ENCODE measurements at places on chromosomes 12 and 14.

GRCh38 chr14:88682495-88683114 lies 110.1 kb downstream of the EML5 start:
- DNase-seq = no peak

DNA sequence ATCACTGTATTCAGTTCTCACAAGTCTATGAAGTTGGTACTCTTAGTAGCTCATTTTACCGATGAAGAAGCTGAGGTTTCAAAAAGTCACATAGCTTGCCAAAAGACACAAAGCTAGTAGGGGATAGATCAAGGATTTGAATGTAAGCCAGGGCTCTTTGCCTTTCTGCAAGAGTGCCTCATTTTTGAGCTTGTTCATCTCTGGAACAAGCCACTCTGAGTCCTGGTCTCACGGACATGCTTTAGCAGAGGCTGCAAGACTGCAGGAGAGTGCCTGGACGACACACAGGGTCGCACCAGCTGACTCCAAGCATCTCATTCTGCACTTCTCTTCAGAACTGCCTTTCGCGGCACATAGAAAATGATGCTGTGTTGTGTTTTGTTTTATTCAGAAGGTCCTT lies 3.7 kb downstream of the NUAK1 start:
- no peak for DNase-seq

- DNase-seq = peak; percentile 35
Observed at GRCh38 chr12:11630046-11630706, 19.3 kb upstream of the ETV6 start.

GRCh38 chr14:66401449-66402095 lies 84.6 kb upstream of the CCDC196 start:
- no peak for DNase-seq

GRCh38 chr14:28754209-28754985 lies 12.2 kb upstream of the FOXG1 start:
- peak; percentile 18 for DNase-seq

GRCh38 chr12:54227376-54227775 lies 38.6 kb upstream of the SMUG1 start:
- no peak for DNase-seq

- no peak for DNase-seq
Observed at GRCh38 chr12:132530447-132530846, 40.5 kb downstream of the FBRSL1 start.

GRCh38 chr14:73311708-73312030 lies 74.4 kb downstream of the PAPLN start:
- no peak for DNase-seq

DNA sequence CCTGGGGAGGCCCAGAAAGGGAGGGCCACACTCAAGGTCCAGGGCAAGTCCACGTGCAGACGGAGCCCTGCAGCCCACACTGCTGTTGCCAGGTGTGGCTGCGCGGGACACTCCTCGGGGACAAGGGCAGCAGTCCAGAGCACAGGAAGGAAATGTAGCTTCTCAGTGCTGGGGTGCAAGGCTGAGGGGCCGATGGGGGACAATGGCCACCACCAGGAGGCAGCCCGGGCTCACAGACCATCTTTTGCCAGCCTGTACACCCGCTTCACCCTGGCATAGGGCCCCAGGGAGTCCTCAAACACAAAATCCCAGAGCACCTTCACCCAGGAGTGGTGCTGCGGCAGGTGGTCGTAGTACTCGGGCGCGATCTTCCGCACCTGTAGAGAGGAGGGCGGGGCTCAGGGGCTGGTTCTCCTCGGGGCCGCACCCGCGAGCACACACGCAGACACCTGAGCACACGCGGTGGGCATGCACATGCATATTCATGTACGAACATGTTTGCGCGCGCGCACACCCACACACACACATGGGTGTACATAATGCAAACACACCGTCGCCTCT lies 12.8 kb downstream of the DEGS2 start:
- no peak for DNase-seq

DNA sequence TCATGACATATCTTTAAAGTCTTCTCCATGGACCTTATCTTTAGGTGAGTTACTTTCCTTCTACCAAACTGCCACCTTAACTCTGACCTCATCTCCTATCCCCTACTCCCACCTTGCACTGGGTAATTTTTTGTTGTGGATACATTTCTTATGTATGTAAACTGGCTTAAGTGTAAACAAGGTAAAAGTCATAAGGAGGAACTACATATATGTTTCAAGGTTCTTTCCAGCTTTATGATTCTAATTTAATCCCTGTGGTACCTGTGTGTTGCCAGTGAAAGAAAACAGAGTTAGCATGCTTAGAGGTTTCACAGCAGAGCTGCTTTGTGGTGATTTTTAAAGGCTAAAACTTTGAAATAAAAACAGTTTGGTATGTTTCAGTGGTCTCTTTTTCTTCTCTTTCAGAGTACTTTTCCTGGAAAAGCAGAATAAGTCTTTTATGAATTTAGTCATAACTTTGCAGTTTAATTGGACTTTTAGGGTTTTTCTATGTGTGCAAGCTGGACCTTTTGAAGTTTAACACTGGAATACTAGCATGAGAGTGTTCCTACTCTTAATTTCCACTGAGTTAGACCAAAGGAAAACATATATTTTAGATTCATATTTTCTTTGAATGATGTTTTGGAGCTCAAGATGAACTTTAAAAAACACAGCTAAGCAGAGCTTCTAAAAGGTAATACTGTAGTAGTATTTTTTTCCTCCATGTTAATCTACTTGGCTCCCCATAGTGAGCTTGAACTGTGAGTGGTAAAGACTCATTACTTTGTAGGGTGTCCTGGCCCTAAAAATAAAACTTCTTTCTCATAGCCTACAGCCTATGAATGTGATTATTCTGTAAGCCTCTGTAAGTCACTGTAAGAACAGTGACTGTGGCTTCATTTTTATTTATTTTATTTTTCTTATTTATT lies 105.4 kb downstream of the FUT8 start:
- DNase-seq = no peak

- no peak for DNase-seq
Observed at GRCh38 chr12:23548742-23549141, 400.7 kb downstream of the SOX5 start.

DNA sequence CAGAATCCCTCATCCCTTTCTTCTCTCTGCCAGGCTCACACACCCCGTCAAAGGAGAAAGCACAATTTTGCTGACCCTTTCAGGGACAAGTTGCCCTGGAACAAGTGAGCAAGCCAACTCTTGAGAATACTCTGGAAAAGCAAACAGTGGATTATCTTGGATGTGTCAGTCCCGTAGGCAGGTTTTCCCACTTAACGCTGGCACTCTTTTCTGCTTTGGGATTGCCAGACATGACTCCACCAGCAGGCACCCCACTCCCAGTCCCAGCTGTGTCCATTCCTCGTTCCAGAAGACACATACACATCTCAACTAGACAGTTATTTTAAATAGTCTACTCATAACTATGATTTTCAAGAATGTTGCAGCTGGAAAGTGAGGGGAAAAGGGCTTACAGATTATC lies 145.5 kb upstream of the CDKN3 start:
- no peak for DNase-seq

GRCh38 chr12:67624355-67624754 lies 24.2 kb upstream of the DYRK2 start:
- no peak for DNase-seq

DNA sequence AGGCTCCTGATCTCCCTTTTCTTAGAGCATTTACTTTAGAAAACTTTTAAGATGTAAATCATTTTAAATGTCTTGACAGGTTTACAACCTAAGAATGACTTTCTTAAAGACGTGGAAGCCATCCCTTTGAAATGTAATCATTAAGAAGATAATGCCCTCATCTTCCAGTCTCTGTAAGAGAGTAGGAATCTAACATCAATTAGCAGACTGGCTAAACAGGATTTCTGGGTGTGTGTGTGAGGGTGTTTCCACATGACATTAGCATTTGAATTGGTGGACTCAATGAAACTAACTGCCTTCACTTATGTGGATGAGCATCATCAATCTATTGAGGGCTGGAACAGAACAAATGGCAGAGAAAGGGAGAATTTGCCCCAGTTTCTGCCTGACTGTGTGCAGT lies 329.5 kb downstream of the RPL10L start:
- no peak for DNase-seq

DNA sequence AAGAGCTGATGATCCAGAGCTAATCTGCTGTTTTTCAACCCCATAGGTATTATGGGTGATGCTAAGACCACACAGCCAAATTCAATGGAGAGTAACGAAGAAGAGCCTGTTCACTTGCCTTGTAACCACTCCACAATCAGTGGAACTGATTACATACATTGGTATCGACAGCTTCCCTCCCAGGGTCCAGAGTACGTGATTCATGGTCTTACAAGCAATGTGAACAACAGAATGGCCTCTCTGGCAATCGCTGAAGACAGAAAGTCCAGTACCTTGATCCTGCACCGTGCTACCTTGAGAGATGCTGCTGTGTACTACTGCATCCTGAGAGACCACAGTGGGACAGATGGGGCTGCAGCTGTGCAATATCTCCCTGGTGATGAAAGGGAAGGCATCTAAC lies 386.0 kb downstream of the DAD1 start:
- no peak for DNase-seq

DNA sequence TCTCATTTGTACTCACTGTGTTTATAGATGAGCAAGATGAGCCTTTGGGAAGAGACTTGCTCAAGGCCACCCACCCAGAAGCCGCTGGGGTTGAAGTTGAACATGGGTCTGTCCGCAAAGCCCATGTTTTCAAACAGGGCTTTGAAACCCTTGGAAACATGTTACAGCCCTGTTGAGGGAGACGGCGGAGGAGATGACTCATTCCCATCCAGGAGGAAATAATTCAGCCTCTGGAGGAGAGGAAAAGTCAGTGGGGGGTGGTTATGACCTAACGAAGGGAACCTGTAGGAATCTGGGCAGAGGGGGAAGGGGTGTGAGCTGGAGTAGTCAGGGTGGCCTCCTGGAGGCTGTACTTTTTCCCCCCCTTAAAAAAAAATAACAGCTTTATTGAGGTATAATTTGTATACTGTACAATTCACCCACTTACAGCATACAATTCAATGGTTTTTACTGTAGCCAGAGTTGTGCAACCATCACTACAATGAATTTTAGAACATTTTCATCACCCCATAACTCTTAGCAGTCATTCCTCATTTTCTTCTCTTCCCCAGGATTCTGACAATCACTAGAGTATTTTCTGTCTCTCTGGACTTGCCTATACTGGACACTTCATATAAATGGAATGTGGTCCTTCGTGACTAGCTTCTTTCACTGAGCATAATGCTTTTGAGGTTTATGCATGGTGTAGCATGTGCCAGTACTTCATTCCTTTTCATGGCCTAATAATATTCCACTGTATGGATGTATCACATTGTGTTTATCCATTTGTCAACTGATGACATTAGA lies 1.9 kb upstream of the RIN3 start:
- DNase-seq = peak; percentile 69

DNA sequence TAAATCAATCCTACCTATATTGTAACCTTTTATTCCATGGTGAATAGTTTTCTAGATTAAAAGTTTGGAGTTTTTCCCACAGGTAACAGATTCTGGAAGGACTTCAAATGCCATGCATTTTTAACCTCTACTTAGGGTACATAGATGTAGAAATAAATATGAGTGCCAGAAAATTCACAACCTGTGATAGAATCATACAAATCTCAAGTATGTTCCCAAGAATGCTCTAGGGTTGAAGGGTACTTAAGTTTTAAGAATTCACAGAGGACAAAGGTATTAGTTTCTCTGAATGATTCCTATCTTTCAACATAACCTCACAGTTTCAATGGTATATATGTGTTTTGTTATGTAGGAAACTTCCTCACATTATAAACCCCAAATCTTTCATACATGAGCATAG lies 511.3 kb downstream of the TMEM117 start:
- no peak for DNase-seq

GRCh38 chr12:92058664-92059063 lies 87.0 kb downstream of the BTG1 start:
- no peak for DNase-seq

GRCh38 chr12:82807132-82807737 lies 120.5 kb downstream of the TMTC2 start:
- DNase-seq = no peak

DNA sequence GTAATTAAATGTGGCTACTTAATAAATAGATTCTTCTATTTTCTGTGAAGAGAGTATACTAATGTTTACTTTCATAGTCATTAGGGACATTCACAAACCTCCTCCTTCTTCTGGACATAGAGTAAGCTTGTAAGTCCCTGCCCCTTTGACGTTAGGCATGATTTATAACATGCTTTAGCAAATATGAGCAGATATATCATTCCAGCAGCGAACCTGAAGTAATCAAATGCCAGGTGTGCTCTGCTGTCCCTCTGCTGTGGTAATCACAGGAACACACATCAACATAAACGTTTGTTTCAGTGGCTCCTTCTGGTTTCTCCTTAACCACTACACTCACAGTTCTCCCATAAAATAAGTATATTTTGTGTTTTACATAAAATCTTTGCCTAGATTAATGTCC lies 961.8 kb downstream of the FLRT2 start:
- DNase-seq = no peak

GRCh38 chr14:63996625-63997220 lies 143.9 kb downstream of the SYNE2 start:
- no peak for DNase-seq

DNA sequence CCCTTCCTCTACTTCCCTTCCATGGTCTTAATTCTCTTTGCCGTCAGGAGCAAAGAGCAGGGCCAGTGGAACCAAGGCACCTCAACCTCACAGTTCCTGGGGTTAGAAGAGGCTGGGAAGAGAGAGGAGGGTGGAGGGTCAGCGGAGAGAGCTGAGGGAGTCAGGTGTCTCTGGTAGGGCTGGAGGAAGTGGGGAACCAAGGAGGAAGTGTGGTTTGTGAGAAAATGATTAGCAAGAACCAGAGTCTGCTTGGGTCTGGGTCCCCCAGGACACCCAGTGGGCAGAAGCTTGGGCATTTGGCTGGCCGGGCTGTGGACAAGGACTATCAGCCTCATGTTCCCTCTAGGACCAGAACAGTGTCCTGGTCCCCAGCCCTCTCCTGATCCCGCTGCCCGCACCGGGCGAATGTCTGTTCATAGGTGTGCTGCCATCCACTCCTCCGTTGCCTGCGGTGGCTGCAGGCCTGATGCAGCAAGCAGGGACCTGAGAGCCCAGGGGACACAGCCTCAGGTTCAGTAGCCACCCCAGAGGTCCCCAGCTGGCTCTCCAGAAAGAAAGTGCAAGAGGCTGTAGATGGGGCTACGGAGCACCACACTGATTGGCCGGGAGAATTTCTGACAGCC lies 2.3 kb downstream of the HOXC12 start:
- DNase-seq = no peak
